ENCODE measurements at places on chromosomes 3 and 15. TPM values are rescaled to one million over a fixed set of nuclear protein-coding genes. Genes with fewer than 3 reads are reported as not detected.

- H3K27ac ChIP-seq, result peak overlapping the region; percentile 54
- no peaks in the 10 kb centered on the region for H3K36me3 ChIP-seq
- no peak for DNase-seq
- no peak overlapping the region for H3K4me3 ChIP-seq
These were observed 8.7 kb upstream of the ACAP2 start for GRCh38 chr3:195451373-195452015.

DNA sequence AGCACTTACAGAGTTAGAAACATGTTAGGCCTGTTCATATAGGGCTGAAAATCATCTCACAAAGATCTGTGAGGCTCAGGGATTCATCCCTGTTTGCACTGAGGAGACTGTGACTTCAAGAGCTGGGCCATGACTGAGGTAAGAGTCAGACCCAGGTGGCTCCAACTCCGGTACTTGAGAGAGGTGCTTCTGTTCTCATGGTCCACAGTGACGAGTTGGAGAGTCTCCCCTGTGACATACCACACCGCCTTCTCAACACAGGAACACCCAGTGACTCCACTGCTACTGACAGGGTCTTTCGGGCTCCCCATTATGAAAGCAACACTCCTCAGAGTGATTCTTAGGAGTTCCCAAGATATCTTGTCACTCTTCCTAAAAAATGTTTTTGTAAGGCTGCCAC lies 27.4 kb downstream of the FSTL1 start:
- H3K4me1 ChIP-seq, result peaks cover 8% of the 10 kb centered on the region
- no peak overlapping the region for H3K4me3 ChIP-seq
- H3K36me3 ChIP-seq, result no peaks in the 10 kb centered on the region
- H3K27ac ChIP-seq, result peak overlapping the region; percentile 72
- DNase-seq, result no peak

DNA sequence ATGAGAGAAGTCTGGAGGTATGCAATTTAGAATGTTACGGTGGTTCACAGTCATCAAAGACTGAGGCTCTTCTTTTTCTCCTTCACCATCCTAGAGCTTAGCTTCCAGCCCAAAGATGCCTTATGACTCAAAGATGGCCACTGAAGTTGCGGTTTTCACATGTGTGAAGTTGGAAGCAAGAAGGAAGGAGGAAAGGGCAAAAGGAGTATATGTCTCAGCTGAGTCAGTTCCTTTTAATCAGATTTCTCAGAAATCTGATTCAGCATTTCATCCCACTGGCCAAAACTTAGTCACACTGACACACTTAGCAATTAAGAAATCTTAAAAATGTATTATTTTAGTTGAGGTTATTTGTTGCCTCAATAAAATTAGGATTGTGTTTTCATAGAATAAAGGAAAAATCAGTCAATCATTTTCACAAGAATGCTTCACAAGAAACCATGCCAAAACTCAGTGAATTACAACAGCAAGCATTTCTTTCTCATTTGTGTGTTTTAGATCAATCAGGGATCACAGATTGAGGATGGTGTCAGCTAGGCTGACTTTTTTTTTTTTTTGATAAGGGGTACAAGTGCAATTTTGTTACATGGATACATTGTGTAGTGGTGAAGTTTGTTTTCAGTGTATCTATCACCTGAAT lies 211.1 kb upstream of the GADL1 start:
- H3K4me1 ChIP-seq, result peaks cover 12% of the 10 kb centered on the region
- H3K27me3 ChIP-seq, result no peaks in the 10 kb centered on the region
- H3K4me3 ChIP-seq, result no peak overlapping the region
- DNase-seq, result no peak
- no peaks in the 10 kb centered on the region for H3K36me3 ChIP-seq

- H3K27me3 ChIP-seq, result no peaks in the 10 kb centered on the region
- no peak overlapping the region for H3K27ac ChIP-seq
- peaks cover 40% of the 10 kb centered on the region for H3K4me1 ChIP-seq
- no peak for DNase-seq
- peaks cover 28% of the 10 kb centered on the region for H3K36me3 ChIP-seq
These were observed 41.4 kb downstream of the VGLL4 start for GRCh38 chr3:11602239-11602840.

DNA sequence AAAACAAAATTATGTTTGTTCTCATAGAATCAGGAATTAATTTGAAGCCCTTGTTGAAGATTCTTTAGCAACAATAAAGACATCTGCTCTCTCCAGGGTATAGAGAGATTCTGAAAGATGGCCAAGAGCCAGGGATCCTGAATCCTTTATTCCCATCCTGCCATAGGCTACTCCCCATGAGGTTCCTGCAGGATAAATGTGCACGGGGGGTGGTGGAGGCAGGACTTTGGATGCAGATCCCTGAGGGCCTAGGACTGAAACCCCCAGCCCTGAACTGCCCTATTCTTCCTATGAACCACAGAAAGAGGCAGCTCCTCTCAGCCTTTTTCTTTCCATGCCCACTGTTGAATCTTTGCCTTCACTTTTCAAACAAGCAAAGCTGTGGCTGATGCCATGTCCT lies 17.1 kb downstream of the TMEM108 start:
- no peak overlapping the region for H3K27ac ChIP-seq
- DNase-seq, result no peak
- no peaks in the 10 kb centered on the region for H3K4me1 ChIP-seq
- no peaks in the 10 kb centered on the region for H3K27me3 ChIP-seq
- no peak overlapping the region for H3K4me3 ChIP-seq

- H3K36me3 ChIP-seq, result peaks cover 6% of the 10 kb centered on the region
- H3K27me3 ChIP-seq, result no peaks in the 10 kb centered on the region
- no peak overlapping the region for H3K27ac ChIP-seq
- H3K4me1 ChIP-seq, result peaks cover 47% of the 10 kb centered on the region
- H3K4me3 ChIP-seq, result no peak overlapping the region
- no peak for DNase-seq
These were observed 1.5 kb downstream of the CRBN start for GRCh38 chr3:3177861-3178497.

PLA2G4E gene
- total RNA-seq, result 1.1 TPM

GRCh38 chr3:114405202-114405990 lies 111.6 kb downstream of the TIGIT start:
- DNase-seq, result no peak
- no peak overlapping the region for H3K27ac ChIP-seq
- H3K4me3 ChIP-seq, result no peak overlapping the region

XCR1 gene
- total RNA-seq, result 0.19 TPM

DNA sequence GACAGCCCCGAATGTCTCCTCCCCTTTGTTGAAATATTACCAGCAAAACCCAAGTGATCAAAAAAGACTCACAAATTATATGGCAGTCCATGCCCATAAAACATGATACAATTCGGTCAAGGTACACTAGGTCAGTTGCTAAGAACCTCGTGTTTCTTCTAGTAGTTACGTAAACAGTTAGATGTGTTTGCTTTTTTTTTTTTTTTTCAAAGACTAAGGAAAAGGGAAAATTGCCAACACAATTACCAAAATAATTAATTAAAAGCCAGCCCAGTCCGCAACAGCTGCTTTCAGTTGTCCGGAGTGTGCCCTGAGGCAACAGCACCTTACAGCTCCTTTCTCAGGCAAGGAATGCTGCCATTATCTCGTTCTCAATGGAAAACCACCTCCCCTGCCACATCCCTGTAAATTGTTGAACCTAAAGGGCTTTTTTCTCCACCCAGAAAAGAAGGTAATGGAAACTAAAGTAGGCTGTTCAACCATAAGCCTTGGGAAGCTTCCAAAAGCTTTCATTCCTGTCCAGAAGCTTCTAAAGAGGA lies 129.2 kb upstream of the TSC22D2 start:
- no peaks in the 10 kb centered on the region for H3K4me1 ChIP-seq
- DNase-seq, result no peak
- H3K36me3 ChIP-seq, result no peaks in the 10 kb centered on the region
- no peaks in the 10 kb centered on the region for H3K27me3 ChIP-seq
- no peak overlapping the region for H3K27ac ChIP-seq
